ENCODE measurements at places on chromosomes 6 and 20. TPM values are rescaled to one million over a fixed set of nuclear protein-coding genes. Genes with fewer than 3 reads are reported as not detected.

The HCRTR2 gene
- not detected for total RNA-seq

The SLC22A7 gene
- not detected for total RNA-seq

The CRISP3 gene
- total RNA-seq = not detected

The MSH5 gene
- total RNA-seq = 10.5 TPM

DNA sequence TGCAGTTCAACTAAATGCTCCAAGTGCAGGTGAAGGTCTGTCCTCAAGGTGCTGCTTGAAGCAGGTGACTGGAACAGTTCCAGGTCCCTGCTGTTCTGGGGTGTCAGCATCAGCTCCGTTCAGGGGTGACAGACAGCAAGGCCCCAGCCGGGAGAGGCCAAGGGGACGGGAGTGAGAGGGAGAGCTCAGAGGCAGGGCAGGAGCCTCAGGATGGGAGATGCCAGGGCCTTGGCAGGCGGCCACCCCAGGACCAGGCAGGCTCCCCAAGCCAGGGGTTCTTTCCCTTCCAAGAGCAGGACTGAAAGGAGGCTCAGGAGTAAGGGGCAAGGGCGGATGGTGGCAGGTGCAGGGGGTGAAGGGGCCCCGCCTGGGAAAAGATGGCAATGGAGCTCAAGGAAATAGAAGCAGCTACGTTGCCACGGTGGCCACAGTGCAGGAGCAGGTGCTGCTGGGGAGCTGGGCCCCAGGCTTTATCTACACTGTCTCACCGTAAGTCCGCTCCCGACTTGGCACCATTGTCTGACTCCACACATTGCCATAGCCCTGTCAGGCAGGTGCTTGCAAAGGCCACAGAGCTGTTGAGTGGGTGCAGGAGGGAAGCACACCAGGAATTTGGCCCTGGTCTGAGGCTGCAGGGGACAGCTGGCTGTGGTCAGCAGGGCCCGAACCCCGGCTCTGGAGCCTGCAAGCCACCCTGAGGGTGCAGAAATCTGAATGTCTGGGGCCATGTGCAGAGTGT is 43.1 kb downstream of the ERMARD start:
- no peak for DNase-seq

GRCh38 chr6:143402721-143403336 is 47.7 kb downstream of the ADAT2 start:
- DNase-seq = no peak

GRCh38 chr20:64161356-64162238 is 2.7 kb upstream of the MYT1 start:
- no peak for DNase-seq

DNA sequence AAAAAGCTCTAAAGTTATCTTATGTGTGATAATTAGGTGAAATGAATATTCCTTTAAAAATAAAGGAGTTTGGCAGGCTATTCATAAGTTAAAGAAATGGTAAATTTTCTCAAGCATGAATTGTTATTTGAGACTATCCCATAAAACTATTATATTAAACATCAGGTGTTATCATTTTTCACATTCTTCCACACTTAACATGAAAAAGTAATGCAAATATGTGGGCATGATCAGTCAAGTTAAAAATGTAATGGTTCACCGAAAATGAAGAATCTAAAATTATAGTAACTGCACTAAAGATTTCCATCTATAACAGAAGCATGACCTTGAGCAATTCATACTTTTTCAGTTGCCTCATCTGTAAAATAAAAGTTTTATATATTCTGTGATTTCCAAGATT is 110.8 kb downstream of the KHDRBS2 start:
- DNase-seq = no peak

GRCh38 chr6:706146-706545 is 13.2 kb upstream of the EXOC2 start:
- DNase-seq = no peak

DNA sequence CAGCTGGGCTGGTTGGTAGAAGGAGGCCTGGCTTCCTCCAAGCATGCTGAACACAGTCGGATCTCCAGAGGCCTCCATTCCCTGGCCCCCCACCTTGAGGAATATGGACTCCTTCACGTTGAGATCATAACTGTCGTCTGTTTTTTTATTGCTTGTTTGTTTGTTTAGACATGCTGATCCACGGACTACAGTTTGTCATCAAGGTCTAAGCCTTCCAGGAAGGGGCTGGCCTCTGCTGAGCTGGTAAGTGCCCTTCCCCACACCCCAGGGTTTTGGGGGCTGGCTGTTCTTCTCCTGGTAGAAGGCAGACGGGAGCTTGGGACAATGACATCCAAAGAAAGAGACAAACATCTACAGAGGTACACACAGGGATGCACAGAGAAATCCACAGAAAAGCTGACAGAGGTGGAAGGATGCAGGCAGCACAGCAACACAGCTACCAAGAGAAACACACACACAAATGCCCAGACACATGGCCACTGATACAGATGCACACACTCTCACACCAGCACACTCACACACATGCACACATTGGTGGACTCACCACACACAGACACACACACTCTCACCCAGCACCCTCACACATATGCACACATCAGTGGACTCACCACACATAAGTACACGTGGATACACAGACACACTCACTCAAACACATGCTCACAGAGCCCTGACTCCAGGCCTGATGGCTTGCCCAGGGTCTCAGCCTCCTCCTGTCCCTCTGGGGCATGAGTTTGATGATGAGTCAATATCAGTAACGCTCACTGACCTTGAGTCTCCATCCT is 6.7 kb downstream of the BPIFA1 start:
- DNase-seq = no peak

- no peak for DNase-seq
These were observed 6.2 kb downstream of the ULBP2 start for GRCh38 chr6:149948011-149948410.

GRCh38 chr20:24918579-24919566 is 30.2 kb upstream of the CST7 start:
- DNase-seq = no peak

GRCh38 chr6:29845405-29846006 is 17.9 kb downstream of the HLA-G start:
- DNase-seq = no peak

GRCh38 chr6:40845553-40845952 is 193.5 kb downstream of the UNC5CL start:
- DNase-seq = no peak

- no peak for DNase-seq
These were observed 457.9 kb downstream of the HDGFL1 start for GRCh38 chr6:23027281-23027680.
